ENCODE measurements at places on chromosomes 2 and 18.

DNA sequence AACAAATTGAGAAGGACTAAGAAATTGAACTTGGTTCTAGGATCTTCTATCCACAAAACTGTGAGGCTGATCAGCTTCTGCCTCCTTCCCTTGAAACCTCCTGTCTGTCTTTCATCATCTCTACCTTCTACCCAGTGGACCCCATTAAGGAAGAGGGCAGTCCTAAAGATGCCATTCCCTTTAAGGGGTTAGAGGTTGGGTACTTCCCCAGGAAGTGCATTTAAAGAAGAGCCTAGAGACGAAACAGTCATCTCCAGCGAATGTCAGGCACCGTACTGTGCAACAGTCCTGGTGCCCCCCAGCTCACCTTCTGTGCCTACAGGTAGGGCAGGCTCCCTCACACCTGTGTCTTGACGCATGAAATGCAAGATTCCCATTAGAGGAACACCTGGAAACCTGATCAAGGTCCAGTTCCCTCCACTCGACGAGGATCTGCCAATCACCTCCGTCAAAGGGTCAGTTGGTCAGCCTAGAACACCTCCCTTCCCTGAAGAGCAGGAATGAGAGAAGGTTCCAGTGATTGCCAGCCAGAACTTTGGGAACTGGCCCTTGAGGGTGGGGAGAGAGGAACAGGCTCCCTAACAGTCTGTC is 20.9 kb downstream of the LOXHD1 start:
- DNase-seq = no peak

GRCh38 chr2:216056739-216057138 is 24.9 kb downstream of the PECR start:
- DNase-seq = no peak

- no peak for DNase-seq
Observed at GRCh38 chr2:28046921-28047320, 156.4 kb downstream of the BABAM2 start.

GRCh38 chr2:181253438-181253837 is 203.7 kb upstream of the ITGA4 start:
- no peak for DNase-seq

GRCh38 chr2:20625491-20626391 is 25.2 kb downstream of the HS1BP3 start:
- DNase-seq = peak; percentile 31

Data from midbrain (tissue), 1 donor.